ENCODE measurements at places on chromosomes 2 and 18.

- no peak for DNase-seq
Observed at GRCh38 chr18:28657961-28658360, 481.0 kb upstream of the CDH2 start.

DNA sequence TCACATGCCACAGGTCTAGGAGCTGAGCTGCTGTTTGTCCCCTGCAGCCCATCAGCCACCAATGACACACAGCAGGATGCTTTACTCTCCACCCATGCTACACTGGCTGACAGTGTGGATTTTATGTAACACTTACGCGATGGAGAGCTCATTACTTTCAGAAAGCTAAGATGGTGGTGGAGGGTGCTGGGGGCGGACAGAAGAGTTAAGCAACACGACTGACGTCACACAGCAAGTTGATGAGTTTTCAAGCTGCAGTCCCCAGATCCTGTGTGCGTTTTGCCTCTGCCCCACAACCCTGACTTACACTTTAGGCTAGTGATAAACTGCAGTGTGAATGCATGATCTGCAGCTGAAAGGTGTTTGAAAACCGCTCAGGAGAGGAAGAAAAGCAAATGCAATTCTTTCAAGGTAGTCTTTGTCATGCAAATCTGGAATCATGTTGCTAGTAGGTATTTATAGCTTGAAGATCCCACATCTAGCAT lies 42.4 kb downstream of the MRPS5 start:
- no peak for DNase-seq

DNA sequence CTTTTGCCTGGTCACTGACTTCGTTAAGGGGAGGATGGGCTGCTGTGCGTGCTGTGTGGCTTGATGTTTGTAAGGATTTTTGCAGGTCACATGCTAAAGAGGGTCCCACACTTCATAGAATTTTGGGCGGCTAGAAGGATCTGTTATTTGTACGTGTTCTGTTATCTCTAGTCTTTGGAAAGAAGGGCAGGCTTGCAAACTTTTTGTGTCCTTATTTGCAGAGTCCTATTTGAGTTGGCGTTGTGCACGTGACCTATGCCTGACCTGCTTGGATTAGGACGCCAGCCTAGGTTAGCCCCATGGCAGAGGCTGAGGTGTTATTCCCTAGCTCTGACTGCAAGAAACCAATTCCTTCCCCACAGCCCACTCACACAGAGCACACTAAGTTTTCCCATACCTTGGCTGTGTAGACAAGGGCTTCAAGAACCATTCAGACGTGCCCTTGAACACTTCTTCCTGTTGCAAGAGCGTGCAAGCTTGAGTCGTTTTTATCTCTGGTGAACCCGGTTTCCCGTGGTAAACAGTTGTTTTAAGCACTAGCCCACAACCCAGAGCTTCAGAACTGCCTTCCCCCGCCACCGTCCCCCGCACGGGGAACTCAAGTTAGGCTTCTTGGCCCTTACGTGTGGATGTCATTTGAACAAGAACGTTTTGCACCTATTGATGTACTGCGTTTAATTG lies 94.6 kb downstream of the LDLRAD4 start:
- no peak for DNase-seq

DNA sequence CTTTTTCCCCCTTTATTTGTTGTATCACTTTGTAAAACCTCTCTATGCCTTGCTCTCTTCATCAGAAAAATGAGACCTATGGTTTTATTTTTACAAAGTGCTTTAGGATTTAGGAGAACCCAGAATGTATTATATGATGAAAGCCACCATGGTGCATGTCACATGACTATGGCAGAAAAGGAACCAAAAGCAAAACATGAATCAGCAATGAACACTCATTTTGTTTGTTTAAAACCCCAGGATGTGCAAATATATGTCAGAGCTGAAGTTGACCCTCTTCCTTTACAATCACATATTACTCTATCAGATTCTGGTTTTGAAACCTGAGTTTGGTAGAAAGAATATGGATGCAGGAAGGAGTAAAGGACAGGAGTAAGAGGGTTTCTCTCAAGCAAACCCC lies 70.0 kb downstream of the FIGN start:
- DNase-seq: no peak

All from aorta (tissue), 5 donors.